Endothelial cell (in vitro differentiated cells): ENCODE measurements at places on chromosomes 12 and 14. TPM values are rescaled to one million over a fixed set of nuclear protein-coding genes. Genes with fewer than 3 reads are reported as not detected.

- no peak for DNase-seq
These were observed 19.6 kb downstream of the CLMN start for GRCh38 chr14:95300002-95300696.

GRCh38 chr14:103594265-103594664, 31.5 kb downstream of the COA8 start:
- no peak for DNase-seq

GRCh38 chr14:68160779-68161546, 341.4 kb downstream of the RAD51B start:
- no peak for DNase-seq

Gene KLRC1
- total RNA-seq: not detected

Gene TMEM117
- 0.80 TPM for total RNA-seq

GRCh38 chr14:62206456-62206855, 444.2 kb downstream of the SNAPC1 start:
- no peak for DNase-seq
